ENCODE measurements at places on chromosomes 1 and 21. TPM values are rescaled to one million over a fixed set of nuclear protein-coding genes. Genes with fewer than 3 reads are reported as not detected.

Gene KCNJ15
- total RNA-seq, result 0.40 TPM

Gene C8A
- not detected for total RNA-seq

Gene COL9A2
- 9.0 TPM for total RNA-seq

Gene SUCO
- total RNA-seq, result 48.6 TPM

Gene SH2D1B
- not detected for total RNA-seq

DNA sequence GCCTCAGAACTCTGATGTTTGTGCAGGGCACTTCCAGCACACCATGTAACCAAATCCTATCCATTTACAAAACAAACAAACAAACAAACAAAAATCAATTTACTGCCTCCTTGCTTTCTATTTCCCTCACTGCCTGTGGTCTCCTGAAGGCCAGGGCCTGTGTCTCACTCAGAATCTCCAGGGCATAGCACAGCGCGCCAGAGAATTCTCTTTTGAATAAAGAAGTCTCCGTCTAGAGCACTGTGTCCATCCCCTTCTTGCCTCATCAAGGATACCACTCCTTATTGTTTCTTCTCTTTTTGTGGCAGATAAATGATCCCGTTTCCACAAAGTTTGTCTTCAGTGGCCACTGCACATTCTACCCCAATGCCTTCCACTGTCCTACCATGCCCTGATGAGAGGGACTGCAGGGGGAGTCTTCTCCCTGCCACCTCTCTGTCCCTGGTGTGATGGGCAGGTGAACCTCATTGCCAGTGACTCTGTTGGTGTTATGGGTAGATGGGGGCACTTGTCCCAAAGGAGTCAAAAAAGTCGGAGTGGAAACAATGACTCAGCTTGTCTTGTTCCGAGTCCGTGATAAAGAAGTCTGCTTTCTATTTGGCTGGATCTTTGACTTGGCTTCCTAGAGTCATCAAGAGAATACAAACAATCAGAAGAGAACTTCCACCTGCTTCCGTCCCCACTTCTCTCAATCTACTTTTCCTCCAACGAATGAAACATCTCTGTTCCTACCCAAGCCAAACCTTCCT lies 30.0 kb downstream of the XCL2 start:
- DNase-seq, result no peak

DNA sequence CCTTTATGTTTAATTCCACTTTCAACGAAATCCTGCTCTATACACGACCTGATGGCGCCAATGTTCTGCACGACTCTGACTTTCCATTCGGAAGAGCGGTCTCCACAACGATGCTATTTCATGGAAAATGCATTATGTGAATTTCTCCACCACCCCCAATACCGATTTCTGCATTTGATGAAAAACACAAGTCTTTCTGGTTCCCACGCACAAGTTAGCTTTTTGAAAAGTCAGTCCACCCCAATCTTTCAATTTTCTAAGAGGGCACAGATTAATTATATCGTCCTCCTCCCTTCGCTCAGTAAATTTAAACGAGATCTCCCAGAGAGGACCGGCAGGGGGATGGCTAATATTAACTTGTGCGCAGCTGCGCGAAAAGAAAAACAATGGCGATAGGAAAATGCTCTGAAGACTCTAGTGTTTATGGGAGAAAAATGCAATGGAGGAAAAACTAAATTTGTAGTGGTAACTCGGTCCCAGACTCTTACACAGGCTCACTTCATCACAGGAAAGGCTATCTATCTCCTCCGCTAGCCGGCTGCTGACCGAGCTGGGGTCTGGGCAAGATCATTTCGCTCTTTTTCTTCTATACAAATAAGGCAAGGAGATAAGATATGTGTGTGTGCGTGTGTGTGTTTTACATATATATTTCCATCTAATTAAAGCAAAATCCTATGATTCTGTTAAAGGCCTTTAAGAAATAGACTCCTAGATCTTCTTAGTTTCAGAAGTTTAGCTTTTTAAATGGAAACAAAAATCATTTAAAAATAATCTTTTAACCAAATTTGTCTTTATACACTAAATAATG lies 1.2 kb upstream of the LHX8 start:
- DNase-seq, result no peak

GRCh38 chr1:55584526-55585401 lies 369.6 kb upstream of the USP24 start:
- no peak for DNase-seq

DNA sequence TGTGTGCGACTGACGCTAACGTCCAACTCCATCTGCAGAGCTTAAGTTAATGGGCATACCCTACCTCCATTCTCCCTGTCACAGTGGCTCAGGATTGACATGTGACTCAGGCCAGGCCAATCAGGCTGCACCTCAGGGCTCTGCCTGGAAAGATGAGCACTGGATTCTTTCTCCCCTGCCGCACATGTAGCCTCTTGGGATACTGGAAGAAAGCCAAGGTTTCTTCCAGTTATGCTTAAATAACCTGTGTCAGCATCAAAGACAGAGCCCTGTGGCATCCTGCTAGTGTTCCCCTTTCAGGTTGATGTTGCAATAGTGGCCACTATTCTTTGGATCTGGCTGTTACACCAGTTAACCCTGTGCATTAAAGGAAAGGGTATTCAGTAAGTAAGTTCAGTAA lies 55.0 kb upstream of the SYT6 start:
- no peak for DNase-seq

DNA sequence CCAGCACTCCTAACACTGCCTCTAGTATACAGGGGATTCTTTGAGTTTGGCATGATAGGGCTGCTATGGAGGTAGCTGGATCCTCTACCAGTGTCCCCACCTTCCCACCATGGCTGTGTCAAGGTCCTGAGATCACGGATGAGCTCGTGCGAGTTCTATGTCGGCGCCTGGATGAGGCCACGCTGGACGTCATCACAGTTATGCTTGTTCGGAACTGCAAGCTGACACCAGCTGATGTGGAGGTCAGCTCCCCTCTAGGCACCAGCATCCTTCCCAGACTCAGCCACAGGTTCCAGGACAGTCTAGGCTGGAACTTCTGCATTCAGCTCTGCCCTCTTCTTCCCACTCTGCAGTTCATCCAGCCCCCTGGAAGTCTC lies 15.2 kb downstream of the HYI start:
- no peak for DNase-seq

GRCh38 chr21:44844256-44844655 lies 26.4 kb upstream of the SUMO3 start:
- no peak for DNase-seq

DNA sequence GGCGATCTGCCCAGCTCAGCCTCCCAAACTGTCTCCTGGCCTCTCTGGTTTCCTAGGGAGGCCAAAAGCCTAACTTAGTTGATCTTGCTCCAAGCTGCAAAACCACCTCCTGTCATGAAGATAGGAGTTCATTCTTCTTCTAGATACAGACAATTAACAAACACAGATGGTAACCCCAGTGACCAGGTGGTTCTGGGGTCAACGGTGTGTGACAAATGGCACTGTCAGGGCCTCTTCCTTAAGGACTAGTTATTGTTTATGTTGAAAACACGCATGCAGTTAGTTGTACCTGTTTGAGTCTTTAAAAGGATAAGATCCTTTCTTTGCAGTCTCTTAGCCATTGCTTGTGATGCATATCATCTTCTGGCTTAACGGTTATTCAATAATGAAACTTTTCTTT lies 4.6 kb upstream of the UMODL1 start:
- no peak for DNase-seq

DNA sequence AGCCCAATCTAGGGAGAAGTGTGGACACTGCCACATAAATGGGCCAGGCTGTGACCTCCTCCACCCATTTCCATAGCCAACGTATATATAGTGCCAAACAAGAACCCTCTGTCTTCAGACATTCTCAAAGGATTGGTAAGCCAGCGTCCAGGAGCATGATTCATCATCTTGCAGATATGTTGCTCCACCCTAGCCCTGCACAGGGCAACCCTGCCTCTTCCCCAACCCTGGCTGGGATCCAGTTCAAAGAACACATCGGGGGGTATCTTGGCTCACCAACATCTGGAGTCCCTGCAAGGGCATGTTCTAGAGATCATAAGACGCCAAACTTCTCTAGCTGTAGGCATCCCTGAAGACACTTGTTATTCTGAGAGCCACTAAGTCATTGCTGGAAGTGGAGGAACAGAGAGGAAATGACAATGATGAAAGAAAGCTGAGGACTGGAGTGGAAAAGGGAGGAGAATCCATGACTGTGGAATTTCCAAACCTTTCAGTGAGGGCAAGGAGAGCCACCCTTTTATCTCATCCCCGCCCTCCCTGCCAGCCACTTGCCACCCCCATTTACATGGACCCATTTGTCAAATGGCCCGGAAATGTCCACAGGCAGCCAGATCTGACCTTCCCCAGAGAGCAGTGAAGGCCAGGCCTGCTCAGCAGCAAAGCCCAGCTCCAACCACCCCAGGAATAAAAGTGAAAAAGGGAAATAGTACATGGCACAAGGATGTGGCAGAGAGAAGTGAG lies 144.1 kb upstream of the CTTNBP2NL start:
- DNase-seq, result no peak

DNA sequence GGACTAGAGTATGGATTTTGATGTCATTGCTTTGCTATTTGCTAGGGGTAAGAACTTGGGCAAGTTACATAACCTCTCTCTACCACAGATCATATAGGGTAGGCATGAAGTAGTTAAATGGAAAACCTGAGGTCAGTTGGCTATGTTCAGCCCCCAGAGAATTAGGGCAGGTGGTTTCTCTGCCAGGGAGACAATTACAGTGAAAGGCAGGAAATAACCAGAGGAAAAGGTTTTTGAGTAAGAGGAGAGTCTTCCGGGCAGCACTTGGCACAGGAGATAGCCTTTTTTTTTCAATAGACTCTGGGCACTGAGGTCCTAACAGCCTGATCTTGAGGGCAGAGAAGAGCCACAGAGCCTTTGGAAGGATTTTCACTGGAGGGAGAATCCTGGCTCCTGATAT lies 16.7 kb upstream of the SERBP1 start:
- DNase-seq, result no peak

- no peak for DNase-seq
Observed at GRCh38 chr1:33140153-33141149, 41.4 kb downstream of the TRIM62 start.

GRCh38 chr1:73910466-73910865 lies 287.5 kb downstream of the LRRIQ3 start:
- DNase-seq, result no peak

DNA sequence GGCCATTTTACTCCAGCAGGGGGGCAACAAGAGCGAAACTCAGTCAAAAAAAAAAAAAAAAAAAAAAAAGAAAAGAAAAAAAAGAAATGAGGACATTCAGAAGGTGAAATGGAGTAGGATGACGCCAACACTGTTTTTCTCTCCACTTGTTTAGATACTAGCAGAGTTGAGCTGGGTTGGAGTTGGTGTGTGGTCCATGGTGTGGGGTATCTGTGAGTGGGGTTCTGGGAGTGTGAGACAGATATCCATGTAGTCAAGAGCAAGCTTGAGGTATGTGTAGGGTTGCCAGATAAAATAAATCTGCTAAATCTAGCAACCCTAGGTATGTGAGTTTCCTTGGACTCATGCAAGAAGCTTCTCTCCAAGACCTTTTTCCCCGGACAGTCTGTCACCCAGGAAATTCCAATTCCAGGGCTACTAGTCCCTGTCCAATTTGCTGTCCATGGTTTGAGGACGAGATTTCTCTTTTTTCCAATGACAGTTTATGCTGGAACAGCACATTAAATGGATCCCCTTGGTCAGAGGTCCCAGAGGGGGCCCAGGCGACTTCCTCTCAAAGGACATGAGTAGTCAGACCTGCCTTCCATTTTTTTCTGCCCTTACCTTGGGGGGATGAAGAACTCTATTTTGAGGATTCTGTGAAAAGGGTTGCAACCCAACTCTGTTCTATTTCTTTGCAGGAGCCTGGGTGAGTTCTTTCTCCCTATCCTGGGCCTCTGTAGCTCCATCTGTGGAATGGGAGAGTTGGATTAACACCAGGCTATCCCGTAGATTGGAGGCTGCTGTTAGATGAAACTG lies 2.1 kb upstream of the FOXD2 start:
- DNase-seq, result no peak

DNA sequence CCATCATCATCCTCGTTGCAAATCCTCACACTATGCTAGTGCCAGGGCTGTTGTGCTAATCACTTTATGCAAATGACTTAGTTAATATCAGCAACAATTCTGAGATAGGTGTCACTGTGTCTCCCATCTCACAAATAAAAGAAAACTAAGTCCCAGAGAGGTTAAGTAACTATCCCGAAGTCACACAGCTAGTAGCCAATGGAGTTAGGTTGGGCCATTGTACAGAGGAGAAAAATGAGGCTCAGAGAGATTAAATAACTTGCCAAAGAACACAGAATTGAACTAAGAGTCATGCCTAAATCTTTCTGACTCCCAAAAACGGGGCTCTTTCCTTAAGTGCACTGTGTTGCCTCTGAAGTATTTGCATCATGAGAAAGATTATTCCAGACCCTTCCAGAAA lies 146.4 kb downstream of the MIS18A start:
- no peak for DNase-seq

- no peak for DNase-seq
Observed at GRCh38 chr1:232445361-232446106, 184.4 kb downstream of the SIPA1L2 start.

GRCh38 chr1:159823406-159823805 lies 3.3 kb upstream of the SLAMF8 start:
- DNase-seq, result no peak
